ENCODE measurements at places on chromosomes 13 and 19.

GRCh38 chr13:42486711-42487198, 87.2 kb upstream of the TNFSF11 start:
- peak; percentile 54 for DNase-seq

DNA sequence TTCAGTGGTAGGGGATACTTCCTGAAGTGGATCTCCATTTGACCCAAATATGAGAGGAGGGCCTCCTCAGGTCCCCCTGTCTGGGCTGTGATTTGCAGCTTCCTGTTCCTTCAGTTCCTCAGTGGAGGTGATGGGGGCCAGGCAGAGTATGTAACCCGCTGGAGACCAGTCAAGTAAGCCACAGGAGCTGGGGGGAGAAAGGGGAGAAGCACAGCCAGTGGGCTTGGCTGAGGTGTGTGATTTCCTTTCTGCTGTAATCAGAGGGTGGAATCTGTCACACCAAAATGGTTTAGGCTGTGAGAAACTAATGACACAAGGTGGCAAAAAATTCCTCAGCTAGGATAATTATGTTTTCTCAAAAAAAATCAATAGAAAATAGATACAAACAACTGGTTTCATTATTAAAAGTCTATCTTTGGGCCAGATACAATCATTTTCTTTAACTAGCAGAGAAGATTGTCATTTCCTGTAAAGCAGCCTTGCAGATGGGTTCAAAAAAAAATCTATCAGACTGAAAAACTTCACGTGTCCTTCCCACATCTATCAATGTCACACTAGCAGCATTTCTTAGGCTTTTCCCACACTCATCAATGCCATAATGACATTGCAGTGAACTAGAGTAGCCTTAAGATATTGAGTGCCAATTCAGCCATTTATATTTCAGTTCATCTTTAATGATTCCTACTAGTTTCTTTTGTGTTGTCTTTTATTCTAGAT, 1660.3 kb downstream of the EFNB2 start:
- no peak for DNase-seq

DNA sequence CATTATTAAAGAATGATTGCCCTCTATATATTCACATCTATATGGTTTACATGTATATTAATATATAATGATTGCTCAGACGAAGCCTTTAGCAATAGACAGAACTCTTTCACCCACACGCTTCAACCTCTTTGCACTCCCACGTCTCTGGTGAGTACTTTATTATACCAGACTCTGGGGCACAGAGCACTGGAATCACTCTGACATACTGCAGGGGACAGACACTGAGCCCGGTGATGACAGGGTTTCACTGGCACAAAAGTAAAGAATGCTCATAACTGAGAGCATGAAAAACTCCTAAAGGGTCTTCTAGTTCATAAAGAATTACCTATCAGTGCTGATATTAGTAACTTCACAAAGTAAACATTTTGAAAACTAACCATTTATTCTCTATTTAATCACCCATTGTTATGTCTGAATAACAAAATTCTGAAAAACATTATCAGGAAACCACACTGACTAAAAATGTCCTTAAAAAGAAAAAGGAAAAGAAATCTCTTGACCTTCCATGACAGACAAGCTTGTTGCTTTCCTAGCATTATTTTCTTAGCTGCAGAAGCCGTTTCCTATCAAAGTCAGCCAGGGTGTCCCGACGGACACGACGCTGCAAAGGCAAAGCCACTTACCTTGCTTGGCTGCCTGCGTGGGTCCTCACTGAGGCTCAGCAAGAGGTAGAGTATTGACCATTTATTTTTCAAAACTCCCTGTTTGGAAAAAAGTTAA, 29.1 kb downstream of the TUBGCP3 start:
- no peak for DNase-seq

- DNase-seq: no peak
These were observed 725 bp downstream of the FAM124A start for GRCh38 chr13:51222686-51223559.

DNA sequence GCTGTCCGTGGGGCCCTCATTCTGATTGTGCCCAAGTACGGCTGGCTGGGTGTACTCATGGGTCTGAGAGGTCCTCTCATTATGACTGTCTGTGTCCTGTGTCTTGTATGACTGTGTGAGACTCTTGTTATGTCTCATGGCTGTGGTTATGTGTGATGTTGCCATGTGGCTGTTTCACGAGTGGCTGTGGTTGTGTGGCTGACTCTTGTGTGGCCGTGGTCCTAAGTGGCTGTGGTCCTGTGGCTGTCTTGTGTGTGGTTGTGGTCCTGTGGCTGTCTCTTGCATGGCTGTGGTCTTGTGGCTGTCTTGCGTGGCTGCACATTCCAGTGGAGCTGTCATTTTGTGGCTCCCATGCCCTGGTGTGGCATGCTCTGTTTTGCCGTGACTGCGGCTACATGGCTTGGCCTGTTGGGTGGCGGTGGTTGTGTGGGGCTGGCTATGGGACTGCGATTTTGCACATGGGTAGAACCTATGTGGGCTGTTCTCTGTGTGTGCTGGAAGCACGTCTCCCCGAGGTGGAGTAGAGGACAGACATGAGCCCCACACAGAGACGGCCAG, 2.5 kb downstream of the LYL1 start:
- DNase-seq: peak; percentile 32

- no peak for DNase-seq
These were observed 3.9 kb upstream of the CERS1 start for GRCh38 chr19:18899624-18900560.

GRCh38 chr13:30481241-30481760, 15.6 kb upstream of the HMGB1 start:
- no peak for DNase-seq

- DNase-seq: no peak
These were observed 732 bp downstream of the SELENOV start for GRCh38 chr19:39515551-39516191.

DNA sequence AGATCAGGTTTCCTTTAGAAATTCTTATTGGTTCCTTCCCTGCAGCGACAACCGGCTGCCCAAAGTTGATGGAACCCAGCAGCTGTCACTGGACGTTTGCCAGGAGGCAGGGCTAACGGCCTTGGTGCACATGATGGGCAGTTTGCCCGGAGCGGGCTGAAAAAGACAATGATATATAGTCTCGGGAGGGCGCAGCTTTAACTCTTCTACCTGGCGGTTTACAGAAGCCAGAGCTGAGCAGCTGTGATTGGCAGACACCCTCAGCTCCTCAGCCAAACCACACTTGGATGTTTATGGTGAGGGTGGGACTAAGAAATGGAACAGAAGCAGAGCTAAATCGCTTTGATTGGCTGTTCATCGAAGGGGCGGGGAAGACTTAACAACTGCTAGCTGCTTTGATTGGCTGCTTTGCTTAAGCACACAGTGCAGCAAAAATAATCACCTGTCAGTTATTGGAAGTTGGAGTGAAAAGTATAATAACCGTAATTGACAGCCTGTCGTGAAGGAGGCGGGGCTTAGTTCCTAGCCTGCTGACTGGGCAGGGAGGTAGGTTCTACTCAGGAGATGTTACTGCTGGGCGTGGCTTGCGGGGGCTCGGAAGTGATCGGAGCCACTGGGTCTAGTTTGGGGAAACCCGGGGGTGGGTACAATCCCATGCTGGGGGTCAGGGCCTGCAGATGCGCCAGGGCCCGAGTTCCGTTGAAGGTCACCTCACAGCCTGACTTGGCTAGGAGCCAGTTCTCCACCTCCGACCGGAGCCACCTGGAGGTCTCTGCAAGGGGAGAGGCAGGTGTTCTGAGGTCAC, 7.5 kb downstream of the EMP3 start:
- DNase-seq: peak; percentile 97

- DNase-seq: no peak
These were observed 188.5 kb upstream of the ARGLU1 start for GRCh38 chr13:106756446-106756845.

GRCh38 chr19:47661611-47662010, 51.6 kb upstream of the EHD2 start:
- DNase-seq: no peak

GRCh38 chr13:45257638-45258333, 56.9 kb upstream of the KCTD4 start:
- DNase-seq: no peak

- no peak for DNase-seq
These were observed 230.8 kb downstream of the DLEU7 start for GRCh38 chr13:50612717-50613116.

GRCh38 chr19:54373781-54374631, 9.3 kb upstream of the LAIR1 start:
- DNase-seq: peak; percentile 90

DNA sequence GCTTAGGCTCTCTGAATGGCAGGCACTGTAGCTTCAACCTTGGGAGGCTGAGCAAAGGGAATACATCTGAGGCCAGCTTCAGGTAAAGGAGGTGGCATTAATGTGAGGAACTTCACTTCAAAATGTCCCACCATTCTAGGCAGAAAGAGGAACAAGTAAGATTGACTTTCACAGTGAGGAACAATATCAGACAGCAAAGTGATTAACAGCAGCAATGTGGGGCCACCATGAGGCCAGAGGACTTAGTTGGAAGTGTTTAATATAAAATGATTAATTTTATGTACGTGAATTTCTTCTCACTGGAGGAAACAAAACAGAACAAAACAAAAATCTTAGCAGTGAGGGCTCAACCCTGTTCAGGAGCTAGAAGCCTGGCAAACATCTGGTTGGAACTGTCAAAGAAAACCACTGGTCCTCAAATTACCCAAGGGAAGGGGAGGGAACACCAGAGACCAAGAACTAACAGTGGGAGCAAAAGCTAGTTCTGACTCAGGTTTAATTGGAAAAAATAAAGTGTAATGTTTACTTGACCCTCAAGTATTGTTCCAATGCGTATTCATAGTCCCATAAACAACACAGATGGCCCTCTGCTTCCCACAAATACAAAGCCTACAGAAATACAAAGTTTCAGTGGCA, 43.9 kb upstream of the FRY start:
- DNase-seq: peak; percentile 53

GRCh38 chr19:55384131-55384919, at the start of gene TMEM238:
TSS of gene TMEM238 (minus strand) at chr19:55384292. CDS start at chr19:55384259, 33 bp downstream.
- DNase-seq: peak; percentile 42

DNA sequence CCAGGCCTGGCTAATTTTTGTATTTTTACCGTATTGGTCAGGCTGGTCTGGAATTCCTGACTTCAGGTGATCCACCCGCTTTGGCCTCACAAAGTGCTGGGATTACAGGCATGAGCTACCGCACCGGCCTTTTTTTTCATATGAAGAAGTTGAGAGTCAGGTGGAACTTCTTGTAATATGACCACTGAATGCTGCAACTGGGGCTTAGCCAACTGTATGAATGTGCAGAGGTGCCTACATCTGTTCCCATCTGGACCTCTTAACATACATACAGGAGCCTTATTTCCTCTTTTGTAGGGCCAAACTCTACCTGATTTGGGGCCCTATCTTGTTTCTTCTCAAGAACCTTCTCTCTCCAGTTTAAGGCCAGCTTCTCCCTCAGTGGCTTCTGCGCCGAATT, 11.9 kb upstream of the GGACT start:
- no peak for DNase-seq

DNA sequence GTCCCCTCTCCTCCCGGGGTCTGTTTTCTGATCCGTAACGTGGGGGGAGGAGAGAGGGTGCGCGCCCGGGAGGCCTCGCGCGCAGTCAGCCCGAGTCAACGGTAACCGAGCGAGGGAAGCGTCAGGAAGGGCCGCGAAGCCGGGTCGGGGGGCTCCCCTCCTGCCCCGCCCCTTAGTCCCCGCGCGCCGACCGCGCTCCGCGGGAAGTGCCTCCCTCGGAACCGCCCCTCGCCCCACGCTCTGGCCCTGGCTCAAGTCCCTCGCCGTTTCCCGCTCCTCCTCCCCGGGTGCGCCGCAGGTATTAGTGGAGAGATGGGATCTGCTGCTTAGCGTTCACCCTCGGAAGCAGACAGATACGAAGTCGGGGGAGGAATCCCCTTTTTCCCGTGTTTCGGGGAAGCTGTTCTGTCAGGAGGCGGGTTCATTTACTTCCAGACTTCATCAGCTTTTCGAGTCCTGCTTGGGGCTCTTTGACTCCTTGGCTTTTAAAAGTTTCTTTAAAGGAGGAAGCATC, 770 bp downstream of the HNRNPM start:
- peak; percentile 8 for DNase-seq

DNA sequence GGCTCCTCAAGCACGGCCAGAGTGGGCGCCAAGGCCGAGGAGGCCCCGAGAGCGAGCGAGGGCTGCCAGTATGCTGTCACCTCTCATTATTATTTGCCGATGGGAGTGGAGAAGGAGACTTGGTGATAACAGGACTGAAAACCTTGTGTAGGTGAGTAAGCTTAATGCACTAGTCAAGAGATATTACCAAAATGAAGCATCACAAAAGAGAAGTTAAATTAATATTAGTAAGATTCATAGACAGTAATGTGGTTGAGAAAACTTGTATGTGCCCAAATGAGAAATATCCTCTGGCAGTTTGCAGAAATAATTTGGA, 204.5 kb upstream of the SLITRK1 start:
- no peak for DNase-seq

- peak; percentile 48 for DNase-seq
These were observed 36.4 kb downstream of the CRYL1 start for GRCh38 chr13:20489185-20489820.

DNA sequence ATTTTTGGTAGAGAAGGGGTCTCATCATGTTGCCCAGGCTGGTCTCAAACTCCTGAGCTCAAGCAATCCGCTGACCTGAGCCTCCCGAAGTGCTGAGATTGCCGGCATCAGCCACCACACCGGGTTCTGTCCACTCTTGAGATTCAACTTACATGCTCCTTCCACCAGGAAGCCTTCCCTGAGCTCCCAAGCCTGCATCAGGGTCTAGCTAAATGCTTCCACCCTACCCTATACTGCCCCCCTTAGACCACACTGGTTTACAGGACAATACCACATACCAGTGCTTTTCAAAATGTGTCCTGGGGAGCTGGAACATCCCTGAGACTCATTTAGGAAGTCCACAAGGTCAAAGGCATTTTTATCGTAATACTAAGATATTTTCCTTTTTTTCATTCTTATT, 15.1 kb upstream of the CACNG8 start:
- no peak for DNase-seq

- DNase-seq: no peak
These were observed 83.1 kb upstream of the TSHZ3 start for GRCh38 chr19:31432201-31432810.

DNA sequence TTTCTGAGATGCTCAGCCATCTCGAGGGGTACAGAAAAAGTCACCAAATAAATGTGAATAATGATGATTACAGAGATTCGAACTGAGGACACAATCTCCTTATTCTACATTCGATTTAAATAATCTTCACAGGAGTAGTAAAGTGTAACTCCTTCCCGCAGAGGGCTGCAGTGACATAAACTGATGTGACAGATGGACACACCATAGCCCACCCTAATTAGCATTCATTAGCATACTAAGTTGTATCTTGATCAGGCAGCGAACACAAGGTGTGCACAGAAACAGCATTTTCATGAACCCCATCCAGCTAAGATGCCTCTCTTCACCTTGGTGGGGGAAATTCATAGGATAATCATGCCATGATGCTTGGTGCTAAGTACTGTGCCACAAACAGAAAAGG, 83.0 kb downstream of the TNFSF11 start:
- no peak for DNase-seq

DNA sequence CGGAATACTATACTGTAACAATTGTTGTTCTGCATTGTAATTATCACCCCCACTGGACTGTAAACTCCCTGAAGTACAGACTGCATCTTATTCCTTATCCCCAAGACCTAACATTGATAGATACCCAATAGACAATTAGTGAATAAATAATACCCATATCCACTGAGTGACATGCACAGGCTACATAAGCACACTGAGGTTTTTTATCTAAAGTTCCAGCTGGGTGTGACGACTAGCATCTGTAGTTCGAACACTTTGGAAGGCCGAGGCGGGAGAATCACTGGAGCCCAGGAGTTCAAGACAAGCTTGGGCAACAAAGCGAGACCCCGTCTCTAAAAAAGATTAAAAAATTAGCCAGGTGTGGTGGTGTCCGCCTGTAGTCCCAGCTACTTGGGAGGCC, 2.5 kb downstream of the KPNA3 start:
- DNase-seq: no peak

Measured in inflammatory macrophage (primary cell).